Stimulated activated naive CD8-positive, alpha-beta T cell treated with anti-CD3 and anti-CD28 coated beads, Interleukin-15, amount 100 ng/mL, for 72 hours (primary cell): ENCODE measurements at places on chromosomes 12 and 14.

GRCh38 chr12:18549598-18549997 is 188.2 kb downstream of the PLCZ1 start:
- no peak for DNase-seq

DNA sequence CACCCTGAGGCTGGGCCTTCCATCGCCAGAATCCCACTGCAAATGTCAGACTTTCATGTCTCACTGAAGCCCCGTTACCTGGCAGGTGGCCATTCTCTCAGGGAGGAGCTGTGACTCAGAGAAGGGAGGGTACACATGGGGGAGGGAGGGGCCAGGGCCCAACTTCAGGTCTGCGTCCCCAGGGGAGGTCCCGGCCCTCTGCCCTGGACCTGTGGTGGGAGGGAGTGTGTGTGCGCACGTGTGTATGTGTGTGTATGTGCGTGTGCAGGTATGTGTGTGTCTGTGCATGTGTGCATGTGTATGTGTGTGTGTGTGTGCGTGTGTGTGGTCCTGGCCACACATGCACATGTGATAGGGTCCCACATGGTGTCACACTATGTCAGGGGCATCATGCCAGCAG is 50.9 kb downstream of the MVK start:
- no peak for DNase-seq

DNA sequence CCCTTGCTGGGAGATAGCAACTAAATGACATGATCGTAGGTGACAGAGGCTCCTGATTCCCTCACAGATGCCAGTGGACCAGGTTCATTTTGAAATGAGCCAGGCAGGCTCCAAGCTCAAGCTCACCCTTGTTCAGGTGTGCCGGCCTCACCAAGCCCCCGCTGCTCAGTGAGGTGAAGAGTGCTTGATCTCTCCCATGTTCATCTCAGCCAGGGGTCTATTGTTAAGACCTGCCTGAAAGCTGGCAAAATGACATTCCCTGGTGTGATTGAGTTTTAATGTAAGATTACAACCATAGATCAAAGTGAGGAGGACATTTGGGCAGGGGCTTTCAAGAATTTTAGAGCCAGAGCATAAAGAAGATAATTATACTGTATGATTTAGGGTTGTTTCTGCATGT is 497.9 kb downstream of the EGLN3 start:
- DNase-seq = no peak

DNA sequence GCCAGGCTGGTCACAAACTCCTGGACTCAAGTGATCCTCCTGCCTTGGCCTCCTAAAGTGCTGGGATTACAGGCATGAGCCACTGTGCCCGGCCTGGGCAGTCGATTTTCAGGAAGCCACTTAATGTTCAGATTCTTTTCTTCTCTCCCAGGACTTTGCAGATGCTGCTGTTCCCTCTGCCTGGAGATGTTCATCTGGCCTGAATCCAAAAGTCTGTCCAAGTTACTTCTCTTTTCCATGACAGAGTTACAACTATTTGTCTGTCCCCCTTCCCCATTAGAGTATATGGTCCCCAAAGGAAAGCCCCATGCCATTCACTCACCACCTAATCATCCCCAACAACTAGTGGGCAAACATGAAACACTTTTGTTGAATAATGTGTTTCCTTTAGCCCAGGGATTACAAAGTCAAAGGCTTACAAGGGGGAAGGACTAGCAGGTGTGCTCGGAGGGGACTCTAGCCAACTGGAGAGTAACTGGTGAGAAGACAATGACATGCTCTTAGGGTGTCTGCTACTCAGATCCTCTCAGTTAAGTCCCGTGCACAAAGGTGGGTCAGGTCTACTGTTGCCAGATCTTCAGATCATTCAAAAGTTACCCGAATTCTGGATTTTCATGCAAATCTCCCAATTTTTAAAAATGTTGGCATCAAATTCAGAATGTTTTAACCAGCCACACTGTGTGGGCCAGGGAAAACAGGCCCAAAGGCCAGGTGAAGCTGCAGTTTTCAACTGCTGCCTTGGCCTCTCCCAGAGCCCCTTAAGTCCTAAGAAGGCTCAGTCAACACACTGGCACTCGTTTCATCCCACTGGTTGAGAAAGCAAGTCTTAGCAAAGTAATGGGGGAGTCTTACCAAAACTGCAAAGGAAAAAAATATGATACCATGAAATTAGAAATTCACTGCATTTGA is 29.6 kb downstream of the NUDT4 start:
- DNase-seq = no peak

DNA sequence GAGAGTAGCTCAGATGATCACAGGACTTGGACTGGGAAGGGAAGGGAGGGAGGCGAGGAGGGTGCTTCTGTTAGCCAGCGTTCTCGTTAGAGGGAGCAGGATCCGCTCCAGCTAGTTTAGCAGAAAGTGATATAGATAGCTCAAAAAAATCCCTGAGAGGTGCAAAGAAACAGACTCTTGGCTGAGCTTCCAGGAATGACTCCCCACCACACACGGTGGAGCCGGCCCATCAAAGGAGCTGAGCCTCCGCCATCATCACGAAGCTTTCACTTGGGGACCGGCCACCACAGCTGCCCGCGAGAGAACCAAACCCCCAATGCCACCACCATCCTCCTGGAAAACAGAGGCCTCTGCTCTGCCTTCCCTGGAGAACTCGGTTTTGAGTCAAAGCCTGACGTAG is 124.6 kb upstream of the BCL2L14 start:
- DNase-seq = no peak

DNA sequence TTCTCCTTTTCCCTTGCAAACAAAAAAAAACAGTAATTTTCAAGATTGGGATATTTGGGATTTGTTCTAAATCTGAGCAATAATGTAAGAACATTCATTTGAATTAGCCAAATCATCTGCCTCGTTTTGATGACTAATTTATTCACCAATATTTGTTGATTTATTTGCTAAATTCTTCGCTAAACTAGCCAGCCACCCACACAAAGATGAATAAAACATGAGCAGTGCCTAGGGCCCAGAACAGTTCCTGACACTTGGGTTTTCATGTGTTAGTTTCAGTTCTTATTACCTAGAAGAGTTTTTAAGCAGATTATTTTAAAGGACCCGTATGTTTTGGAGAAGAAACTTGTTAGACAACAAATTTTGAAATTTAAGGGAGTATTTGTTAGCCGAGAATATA is 1.4 kb downstream of the ETNK1 start:
- peak; percentile 27 for DNase-seq

GRCh38 chr12:45244561-45245343 is 28.9 kb downstream of the ANO6 start:
- no peak for DNase-seq

DNA sequence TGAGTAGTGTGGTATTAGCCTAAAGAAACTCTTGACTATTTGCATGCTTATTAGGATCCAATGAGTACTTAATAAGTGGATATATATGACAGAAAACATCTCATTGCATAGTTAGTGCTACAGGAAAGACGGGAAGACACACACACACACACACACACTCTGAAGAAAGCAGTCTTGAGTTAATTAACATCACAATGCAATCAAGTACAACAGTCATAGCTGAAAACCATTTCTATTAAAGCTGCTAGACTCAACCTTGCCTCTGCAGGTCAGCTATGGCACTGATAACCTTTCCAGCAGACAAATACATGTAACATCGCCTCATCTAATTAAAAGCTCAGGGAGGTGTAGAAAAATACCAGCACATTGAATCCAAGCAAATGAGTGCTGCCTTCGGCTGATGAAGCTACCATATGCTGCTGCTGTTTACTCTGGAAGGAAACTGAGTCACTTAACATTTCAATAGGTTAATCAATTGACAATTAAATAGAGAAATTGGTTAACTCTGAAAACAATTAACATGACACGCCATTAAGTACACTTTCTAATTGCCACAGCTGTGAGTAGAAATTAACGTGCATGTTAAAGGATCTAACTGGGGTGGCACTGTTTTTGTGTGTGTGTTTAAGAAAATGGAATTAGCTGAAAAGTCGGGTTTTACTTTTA is 93.2 kb upstream of the OTX2 start:
- DNase-seq = no peak

GRCh38 chr12:77435446-77436091 is 370.2 kb upstream of the E2F7 start:
- DNase-seq = no peak

GRCh38 chr14:61338457-61338856 is 17.1 kb downstream of the PRKCH start:
- no peak for DNase-seq

- DNase-seq = no peak
Observed at GRCh38 chr12:86261578-86261977, 5.4 kb upstream of the MGAT4C start.

GRCh38 chr14:60566101-60566500 is 57.2 kb downstream of the SIX6 start:
- DNase-seq = no peak

DNA sequence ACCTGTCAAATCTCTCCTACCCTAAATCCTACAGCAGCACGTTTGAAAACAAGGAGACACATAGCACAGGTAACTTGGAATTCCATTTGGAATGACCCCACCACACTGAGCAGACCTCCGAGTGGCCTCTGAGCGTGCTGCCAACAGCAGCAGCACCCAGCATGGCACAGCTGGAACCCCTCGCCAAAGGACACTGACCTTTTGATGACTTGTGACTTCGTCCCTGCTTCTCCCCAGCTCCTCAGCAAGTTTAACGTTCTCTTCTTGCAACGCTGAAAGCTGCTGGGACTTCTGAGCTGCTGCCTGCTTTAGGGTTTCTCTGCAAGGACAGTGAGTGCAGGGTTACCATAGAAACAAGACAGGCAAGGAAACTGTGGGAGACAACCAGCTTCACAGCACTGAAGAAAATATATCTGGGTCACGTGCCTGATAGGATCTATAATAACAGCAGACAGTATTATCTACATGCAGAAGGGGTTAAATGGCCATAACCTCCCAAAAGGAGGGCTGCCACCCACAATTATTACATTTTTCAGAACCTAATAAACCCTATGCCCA is 43.3 kb upstream of the VPS33A start:
- DNase-seq = no peak

- no peak for DNase-seq
Observed at GRCh38 chr14:54085841-54086240, 129.2 kb upstream of the BMP4 start.
